Dermis microvascular lymphatic vessel endothelial cell (primary cell): ENCODE measurements at places on chromosomes 11 and 22. TPM values are rescaled to one million over a fixed set of nuclear protein-coding genes. Genes with fewer than 3 reads are reported as not detected.

The CYTH4 gene
- total RNA-seq = 0.13 TPM in 2 replicates

The GGTLC3 gene
- not detected in 2 replicates for total RNA-seq

The TYR gene
- total RNA-seq = not detected in 2 replicates

The ANKK1 gene
- not detected in 2 replicates for total RNA-seq

The KIRREL3 gene
- total RNA-seq = under 0.01 TPM in 1 of 2 replicates, not detected in the other

The PELI3 gene
- total RNA-seq = 3.3 and 5.9 TPM in 2 replicates

The HORMAD2 gene
- total RNA-seq = not detected in 2 replicates

The ADAMTS8 gene
- not detected in 2 replicates for total RNA-seq

The NEFH gene
- 0.13 TPM in 2 replicates for total RNA-seq

The TMEM126A gene
- total RNA-seq = 27.1 and 41.6 TPM in 2 replicates

The NPAS4 gene
- total RNA-seq = not detected in 2 replicates

The IRAG1 gene
- 0.39 and 0.63 TPM in 2 replicates for total RNA-seq

The APOA5 gene
- not detected in 2 replicates for total RNA-seq

The A4GALT gene
- 43.8 and 70.8 TPM in 2 replicates for total RNA-seq

The ACR gene
- under 0.01 and 0.38 TPM in 2 replicates for total RNA-seq

The MB gene
- total RNA-seq = not detected in 2 replicates

The MRPL49 gene
- 42.0 and 50.6 TPM in 2 replicates for total RNA-seq

The CREBZF gene
- total RNA-seq = 20.9 and 26.3 TPM in 2 replicates

The VWCE gene
- 2.3 and 3.3 TPM in 2 replicates for total RNA-seq

The FOLR1 gene
- total RNA-seq = not detected in 2 replicates

The IMMP1L gene
- 6.4 and 9.4 TPM in 2 replicates for total RNA-seq

The MYEOV gene
- under 0.01 and 0.39 TPM in 2 replicates for total RNA-seq

The CCDC87 gene
- 0.13 TPM in 2 replicates for total RNA-seq

The RRP7A gene
- total RNA-seq = 25.3 and 30.7 TPM in 2 replicates

The DEFB131B gene
- not detected in 2 replicates for total RNA-seq

The KRTAP5-10 gene
- total RNA-seq = not detected in 2 replicates

The ART5 gene
- not detected in 2 replicates for total RNA-seq

The BATF2 gene
- total RNA-seq = 0.39 and 0.63 TPM in 2 replicates

The TTC28 gene
- total RNA-seq = 11.7 and 17.2 TPM in 2 replicates

The MS4A6E gene
- total RNA-seq = not detected in 2 replicates

The TPBGL gene
- total RNA-seq = under 0.01 and 0.13 TPM in 2 replicates

The OR8D4 gene
- not detected in 2 replicates for total RNA-seq

The SHANK3 gene
- 7.8 and 19.7 TPM in 2 replicates for total RNA-seq

The SLC22A9 gene
- total RNA-seq = not detected in 2 replicates

The SMIM38 gene
- not detected in 2 replicates for total RNA-seq

The NRXN2 gene
- total RNA-seq = not detected in 2 replicates
